ENCODE measurements at places on chromosomes 1 and 21.

- DNase-seq, result no peak
Observed at GRCh38 chr1:182329471-182329870, 62.1 kb downstream of the GLUL start.

DNA sequence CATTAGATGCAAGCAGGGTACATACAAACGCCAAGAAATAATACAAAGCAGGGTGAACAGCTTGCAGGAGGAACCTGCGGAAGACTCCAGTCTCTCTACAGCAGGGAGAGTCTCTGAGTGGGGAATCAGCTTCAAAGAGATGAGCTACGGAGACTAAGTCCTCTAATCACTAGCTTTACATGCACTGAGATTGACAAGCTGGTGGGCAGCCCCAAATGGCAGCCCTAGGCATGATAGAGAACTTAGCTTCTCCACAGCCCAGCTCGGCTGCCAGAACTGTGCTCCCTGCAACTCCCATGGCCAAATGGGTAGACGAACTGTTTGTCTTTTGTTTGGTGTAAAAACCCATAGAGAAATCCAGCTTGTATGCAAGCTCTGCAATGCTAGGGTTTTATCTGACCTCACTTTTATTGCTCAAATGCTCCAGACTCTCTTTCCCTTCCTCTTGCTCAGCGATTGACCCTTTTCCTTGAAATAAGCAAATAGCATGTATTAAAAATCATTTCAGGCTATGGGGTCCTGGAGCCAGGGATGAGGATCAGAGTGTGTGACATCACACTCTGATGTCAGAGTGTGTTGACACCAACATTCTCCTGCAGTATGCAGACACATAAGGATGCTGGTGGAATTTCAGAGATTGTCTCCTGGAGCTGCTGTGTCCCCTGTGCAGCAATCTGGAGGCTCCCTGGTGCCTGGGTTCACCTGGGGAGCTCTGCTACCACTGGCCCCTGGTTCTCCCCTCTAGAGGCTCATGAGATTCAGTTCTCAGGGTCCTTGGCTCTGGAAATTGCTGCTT lies 238.5 kb downstream of the TTLL7 start:
- DNase-seq, result no peak

DNA sequence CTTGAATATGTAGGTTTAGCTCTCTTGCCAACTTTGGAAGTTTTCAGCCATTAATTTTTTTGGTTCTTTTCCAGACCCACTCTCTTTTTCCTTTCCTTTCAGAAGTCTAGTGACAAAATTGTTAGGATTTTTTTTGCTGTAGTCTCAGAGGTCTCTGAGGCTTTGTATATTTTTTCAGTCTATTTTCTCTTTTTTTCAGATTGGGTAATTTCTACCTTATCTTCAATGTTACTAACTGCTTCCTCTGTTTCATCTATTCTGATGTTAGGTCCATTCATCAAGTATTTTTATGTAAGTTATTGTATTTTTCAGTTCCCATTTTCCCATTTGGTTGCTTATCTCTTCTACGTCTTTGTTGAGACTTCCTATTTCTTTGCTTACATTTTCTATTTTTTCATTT lies 15.7 kb downstream of the RGS2 start:
- DNase-seq, result no peak

- DNase-seq, result no peak
Observed at GRCh38 chr1:156438278-156438987, 62.1 kb downstream of the MEF2D start.

GRCh38 chr1:22056043-22056442 lies 3.5 kb downstream of the CDC42 start:
- no peak for DNase-seq

DNA sequence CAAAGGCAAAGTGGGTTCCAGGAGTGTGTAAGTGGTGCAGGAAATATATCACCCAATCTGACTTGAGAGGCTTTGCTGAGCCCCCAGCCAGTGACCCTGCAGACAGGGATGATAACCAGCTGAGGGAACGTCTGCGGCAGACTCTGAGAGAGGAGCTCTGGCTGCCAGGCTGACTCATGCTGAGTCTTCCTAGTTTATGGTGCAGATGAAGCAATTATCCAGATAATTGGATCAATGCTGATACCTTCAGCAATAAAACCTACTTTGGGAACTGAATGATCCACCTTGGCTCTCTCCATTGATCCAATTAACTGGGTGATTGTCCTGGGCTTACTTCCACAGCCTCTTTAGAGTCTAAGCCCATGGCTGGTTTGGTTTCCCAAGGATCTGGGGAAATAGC lies 7.3 kb downstream of the C8B start:
- DNase-seq, result no peak

DNA sequence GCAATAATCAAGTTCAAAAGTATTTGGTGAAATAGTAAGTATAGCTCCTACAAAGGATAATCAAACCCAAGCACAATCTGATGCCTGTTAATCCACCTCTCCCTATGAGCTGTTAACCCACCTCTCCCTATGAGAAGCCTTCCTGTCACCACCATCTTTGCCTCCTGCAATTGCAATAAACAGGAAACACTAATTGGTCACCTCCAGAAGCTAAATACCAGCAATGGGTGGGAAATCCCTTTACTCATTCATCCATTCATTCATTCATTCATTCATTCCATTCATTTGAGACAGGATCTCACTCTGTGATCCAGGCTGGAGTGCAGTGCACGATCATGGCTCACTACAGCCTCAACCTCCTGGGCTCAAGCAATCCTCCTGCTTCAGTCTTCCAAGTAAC lies 132.8 kb downstream of the RERE start:
- DNase-seq, result no peak

DNA sequence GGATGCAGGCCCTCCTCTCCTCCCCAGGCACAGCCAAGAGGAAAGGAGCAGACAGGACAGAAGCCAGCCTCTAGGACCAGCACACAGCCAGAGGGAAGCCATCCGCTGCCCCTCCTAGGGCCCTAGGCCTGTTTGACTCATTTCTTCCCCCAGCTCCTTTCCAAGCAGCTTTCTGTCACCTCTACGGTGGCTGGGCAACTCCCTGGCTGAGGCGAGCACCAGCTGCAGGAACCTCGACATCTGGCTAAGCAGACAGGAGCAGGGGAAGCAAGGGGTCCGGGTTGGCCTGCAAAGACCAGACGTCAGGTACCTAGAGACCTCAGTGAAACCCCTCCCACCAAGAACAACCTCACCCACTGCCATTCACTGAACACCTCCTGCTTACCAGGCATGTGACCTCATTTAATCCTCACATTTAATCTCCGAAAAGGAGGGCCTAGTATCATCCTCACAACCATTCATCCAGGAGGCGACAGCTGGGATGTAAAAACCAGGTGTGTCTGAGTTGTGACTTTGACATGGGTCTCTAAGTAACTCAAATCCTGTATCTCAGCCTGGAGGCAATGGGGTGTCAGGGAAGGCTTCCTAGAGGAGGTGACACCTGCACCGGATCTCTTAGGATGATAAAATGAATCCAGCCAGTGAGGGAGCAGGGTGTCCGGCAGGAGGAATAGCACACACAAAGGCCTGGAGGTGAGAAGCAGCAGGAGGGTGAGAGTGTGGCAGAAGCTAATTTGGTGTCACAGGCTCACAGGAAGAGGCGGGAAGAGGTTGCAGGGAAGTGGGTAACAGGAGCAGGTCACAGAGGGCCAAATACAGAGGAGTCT lies 5.9 kb downstream of the LRP8 start:
- no peak for DNase-seq

GRCh38 chr1:11157867-11158266 lies 31.3 kb upstream of the ANGPTL7 start:
- no peak for DNase-seq

- DNase-seq, result no peak
Observed at GRCh38 chr1:35599411-35599810, 26.3 kb downstream of the TFAP2E start.

GRCh38 chr1:100250264-100250663 lies 630 bp upstream of the DBT start:
- no peak for DNase-seq

DNA sequence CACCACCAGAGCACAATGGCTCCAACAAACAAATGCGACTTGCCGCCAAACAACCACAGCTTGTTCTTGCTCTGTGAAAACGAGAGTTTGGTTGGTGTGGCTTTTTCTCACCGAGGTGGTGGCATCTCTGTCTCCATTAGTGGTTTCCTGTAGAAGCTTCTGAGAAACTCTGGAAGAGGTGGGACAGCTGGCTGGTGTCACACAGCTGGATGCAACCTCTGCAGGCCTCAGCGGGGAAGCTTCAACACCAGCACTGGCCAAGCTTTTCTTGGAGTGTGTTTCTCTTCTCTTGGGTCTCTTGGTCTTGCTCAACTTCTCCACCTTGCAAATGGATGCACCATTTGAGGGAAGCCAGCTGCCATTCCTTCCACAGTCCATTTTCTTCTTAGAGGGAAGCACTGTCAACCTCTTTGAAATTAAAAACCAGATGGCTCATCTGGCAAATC lies 124.8 kb downstream of the KCNN3 start:
- DNase-seq, result peak; percentile 27

DNA sequence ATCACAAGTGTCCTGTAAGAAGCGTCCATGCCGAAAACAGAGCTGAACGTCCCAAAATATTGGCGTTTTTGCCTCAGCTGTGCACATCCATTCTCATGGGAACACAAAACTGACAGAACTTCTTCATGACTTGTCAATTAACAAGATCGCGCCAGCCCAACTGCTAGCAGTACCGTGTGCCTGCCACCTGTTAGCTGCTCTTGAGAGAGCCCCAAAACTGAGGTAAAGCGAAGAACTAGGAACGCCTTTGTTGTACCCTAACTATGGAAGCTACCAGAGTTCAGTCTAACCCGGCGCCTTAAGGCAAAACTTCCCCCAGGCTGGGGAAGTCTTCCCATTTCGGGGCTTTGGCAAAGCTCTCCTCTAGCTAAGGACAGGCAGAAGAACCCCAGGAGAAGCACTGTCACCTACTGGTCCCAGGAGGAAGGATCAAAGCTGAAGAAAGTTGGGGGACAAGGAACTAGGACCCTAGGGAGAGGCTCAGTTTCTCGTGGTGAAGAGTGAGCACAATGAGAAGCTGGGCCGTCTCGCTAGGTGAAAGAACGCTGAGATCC lies 719 bp downstream of the EYA3 start:
- DNase-seq, result peak; percentile 58

DNA sequence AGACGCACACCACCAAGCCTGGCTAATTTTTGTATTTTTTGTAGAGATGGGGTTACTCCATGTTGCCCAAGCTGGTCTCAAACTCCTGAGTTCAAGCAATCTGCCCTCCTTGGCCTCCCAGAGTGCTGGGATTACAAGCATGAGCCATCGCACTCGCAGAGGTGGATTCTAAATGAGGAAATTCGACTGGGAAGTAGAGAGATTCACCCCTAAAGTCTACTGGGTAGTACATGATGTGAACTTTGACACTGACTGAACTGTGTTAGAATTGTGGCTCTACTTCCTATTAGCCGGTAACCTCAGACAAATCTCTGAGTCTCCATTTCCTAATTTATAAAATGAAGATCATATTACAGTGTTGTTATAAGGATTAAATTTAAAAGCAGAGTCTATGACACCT lies 276.0 kb upstream of the NR5A2 start:
- DNase-seq, result no peak

- no peak for DNase-seq
Observed at GRCh38 chr1:164846731-164847691, 288.0 kb downstream of the PBX1 start.

DNA sequence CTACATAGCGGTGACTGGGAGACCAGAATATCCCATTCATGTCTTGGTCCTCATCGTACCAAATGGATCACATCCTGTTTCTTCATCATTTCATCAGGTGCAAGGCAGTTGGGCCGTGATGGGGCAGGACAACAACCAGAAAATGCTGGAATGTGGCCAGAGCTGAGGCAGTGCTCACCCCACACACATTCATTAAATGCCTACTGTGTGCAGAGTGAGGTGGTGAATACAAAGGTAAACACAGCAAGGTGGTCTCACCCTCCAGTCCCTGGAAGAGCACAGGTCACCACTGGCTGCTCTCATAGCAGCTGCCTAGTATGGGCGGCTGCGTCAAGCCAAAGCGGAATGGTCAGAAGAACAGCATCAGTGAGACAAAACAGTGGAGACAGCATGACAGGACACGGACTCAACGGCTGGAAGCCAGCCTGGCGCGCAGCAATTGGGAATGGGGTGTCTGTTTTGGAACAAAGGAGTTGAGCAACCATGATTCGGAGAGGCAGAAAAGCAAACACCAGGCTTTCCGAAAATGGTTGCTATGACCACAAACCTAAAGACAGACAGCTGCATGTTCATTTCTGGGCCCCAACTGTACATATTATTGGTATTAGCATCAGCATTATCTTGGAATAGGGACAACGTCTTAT lies 5.6 kb upstream of the ADAMTSL4 start:
- DNase-seq, result no peak

GRCh38 chr1:215887627-215888026 lies 320.5 kb downstream of the KCTD3 start:
- DNase-seq, result no peak

DNA sequence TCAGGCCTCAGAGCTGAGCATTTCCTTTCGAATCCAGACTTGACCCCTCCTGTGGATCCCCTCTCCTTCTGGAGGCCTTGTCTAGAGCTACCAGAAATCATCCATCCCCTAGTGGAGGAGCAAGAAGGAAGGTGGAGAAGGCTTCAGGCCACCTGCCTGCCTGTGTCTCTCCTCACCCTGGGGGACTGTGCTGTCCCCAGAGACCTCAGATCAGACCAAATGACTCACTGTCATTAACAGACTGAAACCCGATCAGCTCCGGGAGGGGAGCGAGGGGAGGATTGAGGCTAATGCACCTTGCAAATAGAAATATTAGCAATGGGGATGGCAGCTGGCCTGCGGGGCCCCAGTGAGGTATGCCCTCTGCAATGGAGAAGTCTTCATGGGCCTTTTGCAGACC lies 2.1 kb downstream of the MYBPH start:
- DNase-seq, result peak; percentile 83

- DNase-seq, result no peak
Observed at GRCh38 chr1:36125129-36125991, at the start of gene COL8A2. Gene COL8A2, minus strand, starts transcription at chr1:36125222. Its CDS starts 24,980 bp downstream, at chr1:36100242.

DNA sequence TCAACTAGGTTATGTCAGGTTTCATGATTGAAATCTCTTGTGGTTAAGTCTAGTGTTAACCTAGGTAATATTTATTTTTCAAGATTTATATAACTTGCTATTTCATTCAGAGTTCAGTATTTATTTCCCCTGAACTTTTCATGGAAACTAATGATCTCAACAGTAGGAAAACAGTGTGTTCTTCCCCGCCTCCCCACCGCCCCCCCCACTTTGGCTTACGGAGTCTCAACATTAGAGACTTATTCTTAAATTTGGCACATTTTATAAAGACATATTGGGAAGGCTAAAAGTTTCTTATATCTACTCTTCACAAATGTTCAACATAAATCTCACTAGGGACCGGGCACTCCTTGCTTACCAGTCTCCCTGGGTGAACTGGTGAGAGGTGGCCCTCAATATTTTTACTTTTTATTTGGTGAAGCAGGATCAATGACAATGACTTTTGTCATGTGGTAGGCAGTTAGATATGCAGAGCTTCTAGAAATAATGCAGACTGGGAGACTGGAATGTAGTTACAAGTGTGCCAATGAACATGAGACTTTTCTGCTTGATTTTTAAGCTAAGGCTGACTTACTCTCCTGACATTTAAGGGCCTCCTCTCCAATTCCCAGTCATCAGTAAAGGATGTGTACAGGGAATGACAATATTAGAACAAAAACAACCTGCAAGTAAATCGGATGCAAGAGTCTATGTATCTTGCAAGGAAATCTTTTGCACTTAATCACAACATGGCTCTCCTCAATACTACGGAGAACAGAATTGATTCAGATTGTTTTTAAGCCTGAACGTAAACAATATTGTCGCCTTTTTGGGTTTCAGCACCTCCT lies 1.7 kb upstream of the MAN1A2 start:
- DNase-seq, result peak; percentile 8

- no peak for DNase-seq
Observed at GRCh38 chr1:87673309-87673708, 344.6 kb downstream of the LMO4 start.
